ENCODE measurements at places on chromosomes 11 and 22.

- DNase-seq, result no peak
Measured at GRCh38 chr11:65931773-65932557, 12.7 kb downstream of the DRAP1 start.

- DNase-seq, result no peak
Measured at GRCh38 chr11:47202576-47202975, 12.2 kb upstream of the DDB2 start.

DNA sequence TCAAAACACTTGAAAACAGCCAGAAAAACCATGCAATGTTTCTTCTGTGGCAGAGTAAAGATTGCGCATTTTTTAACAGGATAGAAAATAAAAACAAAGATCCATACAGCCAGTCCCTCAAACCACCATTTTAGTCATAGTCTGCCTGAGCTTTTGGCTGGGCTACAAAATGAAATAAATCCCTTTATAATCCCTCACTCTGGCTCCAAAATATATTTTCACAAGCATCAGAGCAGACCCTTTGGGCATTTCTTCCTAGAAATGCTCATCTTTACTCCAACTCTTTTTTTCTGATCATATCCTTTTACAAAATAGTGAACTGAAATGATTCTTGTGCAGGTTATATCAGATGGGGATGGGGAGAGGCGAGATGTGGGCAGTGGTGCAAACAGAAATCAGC lies 31.8 kb upstream of the LMO2 start:
- DNase-seq, result no peak

GRCh38 chr11:31822175-31822926 lies 11.2 kb upstream of the PAX6 start:
- no peak for DNase-seq

Measured in fibroblast of the aortic adventitia (primary cell).